Activated CD8-positive, alpha-beta T cell treated with anti-CD3 and anti-CD28 coated beads for 36 hours (primary cell): ENCODE measurements at places on chromosomes 3 and 15. TPM values are rescaled to one million over a fixed set of nuclear protein-coding genes. Genes with fewer than 3 reads are reported as not detected.

DNA sequence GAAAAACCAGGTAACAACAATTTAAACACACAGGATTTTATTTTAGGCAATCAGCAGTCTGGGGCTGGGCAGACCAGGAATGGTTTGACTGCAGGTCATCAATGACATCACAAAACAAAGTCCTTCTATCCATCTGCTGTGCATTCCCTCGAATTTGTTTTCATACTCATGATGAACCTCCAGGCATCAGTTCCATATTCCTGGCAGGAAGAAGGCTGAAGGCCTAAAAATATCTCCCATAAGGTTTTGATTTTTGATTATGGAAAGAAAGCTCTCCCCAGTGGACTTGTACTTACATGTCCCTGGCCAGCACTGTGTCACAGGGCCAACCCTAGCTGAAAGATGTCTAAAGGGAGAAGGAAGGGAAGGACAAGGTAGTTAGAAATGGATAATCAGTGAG, 107.4 kb downstream of the PEAK1 start:
- DNase-seq = no peak
- no peaks in the 10 kb centered on the region for H3K27me3 ChIP-seq
- peaks cover 5% of the 10 kb centered on the region for H3K4me1 ChIP-seq
- H3K36me3 ChIP-seq = no peaks in the 10 kb centered on the region
- no peak overlapping the region for H3K27ac ChIP-seq

GRCh38 chr3:194040516-194041273, 95.3 kb upstream of the HES1 start:
- no peaks in the 10 kb centered on the region for H3K36me3 ChIP-seq
- H3K4me1 ChIP-seq = no peaks in the 10 kb centered on the region
- peaks cover 5% of the 10 kb centered on the region for H3K27me3 ChIP-seq
- no peak overlapping the region for H3K4me3 ChIP-seq

GRCh38 chr3:187264021-187264420, 27.5 kb downstream of the MASP1 start:
- H3K27me3 ChIP-seq = peaks cover 18% of the 10 kb centered on the region
- no peak overlapping the region for H3K27ac ChIP-seq
- H3K4me3 ChIP-seq = no peak overlapping the region
- H3K36me3 ChIP-seq = no peaks in the 10 kb centered on the region
- no peak for DNase-seq
- H3K4me1 ChIP-seq = no peaks in the 10 kb centered on the region

- no peaks in the 10 kb centered on the region for H3K27me3 ChIP-seq
- no peaks in the 10 kb centered on the region for H3K36me3 ChIP-seq
These were observed 1039.2 kb downstream of the ROBO1 start for GRCh38 chr3:78728406-78729145.

Gene HRG
- total RNA-seq = not detected

DNA sequence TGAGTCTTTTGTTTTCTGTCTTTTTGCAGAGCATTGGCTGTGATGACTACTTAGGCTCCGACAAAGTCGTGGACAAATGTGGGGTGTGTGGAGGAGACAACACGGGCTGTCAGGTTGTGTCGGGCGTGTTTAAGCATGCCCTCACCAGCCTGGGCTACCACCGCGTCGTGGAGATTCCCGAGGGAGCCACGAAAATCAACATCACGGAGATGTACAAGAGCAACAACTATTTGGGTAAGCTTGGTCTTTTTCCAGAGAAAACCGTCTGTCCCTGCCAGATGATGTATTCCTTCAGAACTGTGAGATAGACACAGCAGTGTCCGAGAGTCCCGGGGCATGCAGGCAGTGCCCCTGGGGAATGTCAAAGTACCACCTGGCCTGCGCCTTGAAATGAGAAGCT, 149.9 kb upstream of the NR2E3 start:
- H3K4me3 ChIP-seq = no peak overlapping the region
- no peak overlapping the region for H3K27ac ChIP-seq
- H3K4me1 ChIP-seq = no peaks in the 10 kb centered on the region
- H3K36me3 ChIP-seq = no peaks in the 10 kb centered on the region
- peaks cover 9% of the 10 kb centered on the region for H3K27me3 ChIP-seq

DNA sequence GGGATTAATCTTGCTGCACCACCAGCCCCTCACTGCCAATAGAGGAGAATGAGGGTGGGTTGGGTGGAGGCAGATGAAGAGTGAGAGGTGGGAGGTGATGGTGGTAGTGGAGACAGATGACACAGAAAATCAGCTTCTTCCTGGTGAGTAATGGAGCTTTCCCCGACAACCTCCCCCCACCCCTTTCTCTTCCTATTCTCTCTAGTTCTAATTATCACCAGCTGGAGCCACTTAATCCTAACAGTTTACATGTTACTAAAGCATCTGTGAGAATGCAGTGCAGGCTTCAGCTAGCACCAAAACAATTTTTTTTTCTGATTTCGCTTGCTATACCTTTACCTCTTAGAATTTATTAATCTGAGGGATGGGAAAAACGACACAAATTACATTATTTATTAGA, 116.1 kb upstream of the DNAJC19 start:
- H3K36me3 ChIP-seq = peaks cover 2% of the 10 kb centered on the region
- no peaks in the 10 kb centered on the region for H3K27me3 ChIP-seq
- H3K4me3 ChIP-seq = no peak overlapping the region

- no peak for DNase-seq
- no peak overlapping the region for H3K4me3 ChIP-seq
- peaks cover 15% of the 10 kb centered on the region for H3K27me3 ChIP-seq
- no peaks in the 10 kb centered on the region for H3K4me1 ChIP-seq
- H3K36me3 ChIP-seq = no peaks in the 10 kb centered on the region
These were observed 25.5 kb upstream of the FGD5 start for GRCh38 chr3:14793126-14793857.

Gene NAALADL2
- 0.60 TPM for total RNA-seq

Gene SLC12A8
- 1.1 TPM for total RNA-seq

- no peak overlapping the region for H3K27ac ChIP-seq
- H3K36me3 ChIP-seq = no peaks in the 10 kb centered on the region
- H3K4me1 ChIP-seq = no peaks in the 10 kb centered on the region
- no peak for DNase-seq
- H3K4me3 ChIP-seq = no peak overlapping the region
These were observed 77.9 kb downstream of the SERPINI1 start for GRCh38 chr3:167813169-167814123.

Gene ALDH1A2
- total RNA-seq = 1.4 TPM

GRCh38 chr3:41943311-41943843, 18.5 kb downstream of the ULK4 start:
- DNase-seq = no peak
- peaks cover 8% of the 10 kb centered on the region for H3K36me3 ChIP-seq
- no peak overlapping the region for H3K4me3 ChIP-seq
- no peaks in the 10 kb centered on the region for H3K4me1 ChIP-seq
- no peak overlapping the region for H3K27ac ChIP-seq

DNA sequence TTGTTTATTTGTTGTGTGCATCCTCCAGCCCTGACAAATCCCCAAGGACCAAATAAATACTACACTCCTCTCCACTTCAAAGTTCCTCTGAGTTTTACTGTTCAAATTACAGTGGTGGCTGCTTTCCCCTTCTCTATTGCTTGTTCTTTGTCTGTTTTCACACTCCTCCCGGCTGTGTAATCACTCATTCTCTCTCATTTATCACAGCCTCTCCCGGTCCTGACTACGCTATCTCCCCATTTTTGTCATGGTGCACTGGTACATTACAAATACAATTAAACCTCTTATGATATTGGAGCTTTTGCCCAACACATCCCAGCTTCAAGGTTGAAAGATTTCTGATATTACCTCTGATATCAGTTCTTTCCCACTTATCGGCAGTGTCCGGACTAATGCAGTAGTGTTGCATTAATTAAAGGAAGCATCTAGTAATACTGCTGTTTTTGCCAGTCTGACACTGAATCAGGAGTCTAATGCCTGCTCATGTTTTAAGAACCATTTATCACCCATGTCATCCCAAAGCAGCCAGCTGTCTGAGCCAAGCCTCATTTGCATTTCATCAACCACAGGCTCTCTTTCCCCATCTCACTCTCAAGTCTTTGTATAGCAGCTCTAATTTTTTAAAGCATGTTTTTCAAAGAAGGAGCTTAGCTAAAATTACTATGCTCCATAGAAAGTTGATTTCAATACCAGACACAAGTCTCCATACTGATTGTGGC, 740.5 kb downstream of the ROBO2 start:
- H3K27ac ChIP-seq = no peak overlapping the region
- H3K27me3 ChIP-seq = no peaks in the 10 kb centered on the region
- no peaks in the 10 kb centered on the region for H3K36me3 ChIP-seq
- H3K4me3 ChIP-seq = no peak overlapping the region

DNA sequence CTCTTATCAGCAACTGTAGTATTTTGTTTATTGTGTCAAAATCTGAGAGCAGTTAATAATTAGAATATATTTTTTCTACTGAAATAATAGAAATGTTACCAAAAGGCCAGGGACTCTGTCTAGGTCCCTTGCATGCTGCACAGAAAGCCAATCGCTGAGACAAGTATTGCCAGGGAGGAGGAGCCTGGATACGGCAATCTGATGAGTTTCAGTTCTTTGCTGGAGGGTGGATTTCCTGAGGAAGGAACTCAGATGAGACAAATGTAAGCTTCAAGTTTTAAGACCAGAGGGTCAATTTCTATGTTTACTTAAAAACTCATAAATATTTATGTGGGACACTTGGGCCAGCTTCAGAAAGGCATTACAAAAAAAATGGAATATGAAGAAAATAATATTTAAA, 252.2 kb downstream of the GABRG3 start:
- H3K36me3 ChIP-seq = no peaks in the 10 kb centered on the region
- H3K27me3 ChIP-seq = no peaks in the 10 kb centered on the region
- no peak for DNase-seq
- H3K27ac ChIP-seq = no peak overlapping the region

Gene WNT7A
- total RNA-seq = not detected

DNA sequence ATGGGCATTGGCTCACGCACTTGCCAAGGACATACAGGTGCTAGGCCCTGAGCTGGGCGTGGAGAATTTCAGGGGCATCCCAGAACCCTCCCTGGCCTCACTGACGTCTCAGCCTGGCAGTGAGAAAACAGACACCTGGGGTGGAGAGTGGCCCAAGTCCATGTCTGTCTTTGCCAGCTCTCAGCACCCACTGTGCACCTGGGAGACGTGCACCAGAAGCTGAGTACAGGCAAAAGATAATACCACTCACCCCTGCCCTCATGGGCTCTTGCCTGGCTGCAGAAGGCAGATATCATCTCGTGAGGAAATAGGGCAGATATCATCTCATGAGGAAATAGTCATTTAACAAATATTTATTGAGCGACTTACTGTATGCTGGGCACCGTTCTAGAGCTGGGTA, 8.0 kb downstream of the LOXL1 start:
- peaks cover 2% of the 10 kb centered on the region for H3K27me3 ChIP-seq
- no peaks in the 10 kb centered on the region for H3K36me3 ChIP-seq
- DNase-seq = no peak
- H3K4me3 ChIP-seq = no peak overlapping the region
- peaks cover 2% of the 10 kb centered on the region for H3K4me1 ChIP-seq

DNA sequence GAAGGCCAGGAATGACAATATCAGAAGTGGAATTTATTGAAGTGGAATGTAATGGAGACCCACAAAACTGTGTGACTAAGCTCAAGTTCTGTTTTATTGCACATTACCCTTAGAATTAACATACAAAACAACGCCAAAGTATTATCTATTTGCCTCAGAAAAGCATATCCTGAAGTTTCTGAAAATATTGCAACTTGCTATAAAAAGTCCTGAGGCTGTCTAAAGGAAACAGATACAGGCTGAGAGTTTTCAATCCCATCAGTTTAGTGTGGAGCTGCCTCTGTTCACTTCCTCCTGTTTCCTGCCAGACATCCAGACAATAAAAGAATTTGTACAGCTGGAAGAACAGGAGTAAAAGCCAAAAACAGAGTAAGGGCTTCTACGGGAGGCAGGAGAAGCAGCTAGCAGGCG, 108.8 kb downstream of the FBN1 start:
- no peaks in the 10 kb centered on the region for H3K4me1 ChIP-seq
- H3K27ac ChIP-seq = no peak overlapping the region
- H3K27me3 ChIP-seq = no peaks in the 10 kb centered on the region
- DNase-seq = no peak

DNA sequence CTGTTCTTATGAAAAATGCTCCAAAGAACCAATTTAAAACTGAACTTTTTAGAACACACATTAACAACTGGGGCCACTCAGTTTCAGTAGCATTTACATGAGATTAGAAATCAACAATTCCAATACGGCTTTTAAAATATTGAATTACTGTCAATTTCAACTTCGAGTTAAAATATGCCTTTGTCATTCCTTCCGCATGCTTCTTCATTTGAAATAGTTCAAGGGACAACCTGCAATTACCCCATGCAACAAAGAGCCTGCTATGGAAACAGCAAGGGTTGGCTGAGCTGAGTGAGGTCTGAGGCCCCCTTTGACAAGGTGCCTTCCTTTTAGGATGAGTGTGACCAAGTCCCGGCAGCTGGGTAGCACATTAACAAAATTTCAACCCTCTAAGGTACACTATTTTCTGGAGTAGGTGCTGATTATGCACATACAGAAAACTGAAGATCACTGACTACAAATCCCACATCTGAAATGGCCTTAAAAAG, 11.6 kb downstream of the PDCD10 start:
- H3K36me3 ChIP-seq = peaks cover 39% of the 10 kb centered on the region
- DNase-seq = no peak
- H3K27me3 ChIP-seq = no peaks in the 10 kb centered on the region
- peaks cover 50% of the 10 kb centered on the region for H3K4me1 ChIP-seq

DNA sequence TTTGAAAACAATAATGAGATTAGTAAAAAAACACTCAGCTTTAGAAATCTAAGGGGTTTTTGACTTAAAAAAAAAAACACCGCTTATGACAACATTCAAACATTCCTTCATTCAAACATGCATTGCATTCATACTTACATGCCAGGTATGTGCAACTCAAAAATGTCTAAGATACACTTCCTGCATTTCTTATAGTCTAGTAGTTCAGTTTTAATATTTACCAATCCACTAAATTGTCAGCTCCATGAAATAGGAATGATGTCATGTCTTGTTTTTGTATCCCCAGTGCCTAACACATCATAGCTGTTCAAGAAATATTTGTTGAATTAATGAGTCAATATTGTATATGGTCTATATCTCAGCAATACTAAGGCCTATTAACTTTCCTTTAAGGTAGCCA, 51.7 kb downstream of the EIF4E3 start:
- H3K36me3 ChIP-seq = peaks cover 3% of the 10 kb centered on the region
- H3K4me1 ChIP-seq = no peaks in the 10 kb centered on the region
- no peak overlapping the region for H3K4me3 ChIP-seq

DNA sequence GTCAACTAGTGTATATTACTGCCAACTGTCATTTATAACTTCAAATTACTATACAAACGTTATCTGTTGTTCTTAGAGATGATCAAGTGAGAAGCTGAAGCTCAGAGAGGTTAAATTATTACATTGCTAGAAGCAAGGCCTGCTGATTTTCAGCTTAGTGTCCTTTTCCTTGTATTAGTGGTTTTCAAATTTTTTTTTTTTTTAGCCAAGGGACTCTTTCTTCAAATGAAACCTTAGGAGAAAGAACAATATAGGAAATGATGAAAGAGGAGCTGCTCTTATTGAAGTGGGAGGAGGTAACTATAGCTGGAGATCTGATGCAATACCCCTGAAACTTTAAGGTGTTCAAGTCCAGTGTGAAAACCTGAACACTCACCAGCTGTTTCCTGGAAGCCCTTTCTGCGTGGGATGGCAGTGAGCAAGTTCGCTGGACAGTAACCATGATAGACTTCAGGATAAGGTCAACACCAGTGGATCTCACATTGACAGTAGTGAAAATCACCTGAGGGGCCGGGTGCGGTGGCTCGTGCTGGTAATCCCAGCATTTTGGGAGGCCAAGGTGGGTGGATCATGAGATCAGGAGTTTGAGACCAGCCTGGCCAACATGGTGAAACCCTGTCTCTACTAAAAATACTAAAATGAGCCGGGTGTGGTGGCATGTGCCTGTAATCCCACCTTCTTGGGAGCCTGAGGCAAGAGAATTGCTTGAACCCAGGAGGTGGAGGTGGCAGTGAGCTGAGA, 376.2 kb downstream of the EDEM1 start:
- no peaks in the 10 kb centered on the region for H3K36me3 ChIP-seq
- no peak for DNase-seq
- no peak overlapping the region for H3K4me3 ChIP-seq
- H3K4me1 ChIP-seq = no peaks in the 10 kb centered on the region
- peaks cover 1% of the 10 kb centered on the region for H3K27me3 ChIP-seq
